Stimulated activated naive CD8-positive, alpha-beta T cell treated with anti-CD3 and anti-CD28 coated beads, Interleukin-15, amount 100 ng/mL, for 72 hours (primary cell): ENCODE measurements at places on chromosomes 1 and 21.
A peak's percentile ranks its signal among the peaks of the same experiment; 100 is the strongest.

GRCh38 chr1:229046251-229046853 lies 224.6 kb upstream of the RAB4A start:
- DNase-seq: no peak

- DNase-seq: no peak
These were observed 43.0 kb downstream of the PPP2R5A start for GRCh38 chr1:212328248-212328647.

DNA sequence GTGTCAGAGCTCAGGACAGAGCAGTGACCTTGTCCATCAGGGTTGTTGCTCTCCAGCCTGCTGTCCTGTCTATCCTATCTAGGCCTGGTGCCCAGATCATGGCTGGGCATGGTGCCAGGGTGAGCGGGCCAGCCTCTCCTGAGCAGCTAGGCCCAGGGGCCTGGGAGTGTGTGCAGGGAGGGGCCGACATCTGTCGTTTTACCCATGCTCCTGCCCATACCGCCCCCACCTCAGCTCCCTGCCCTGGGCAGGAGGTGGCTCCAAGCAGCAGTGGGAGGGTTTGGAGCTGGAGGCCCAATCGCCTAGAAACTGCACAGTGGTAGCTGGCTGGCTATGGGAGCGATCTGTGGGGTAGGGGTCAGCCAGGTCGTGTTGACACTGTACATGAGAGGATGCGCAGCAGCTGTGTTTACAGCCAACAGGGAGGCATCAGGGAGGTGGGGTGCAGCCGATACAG lies 6.5 kb downstream of the INSRR start:
- no peak for DNase-seq

DNA sequence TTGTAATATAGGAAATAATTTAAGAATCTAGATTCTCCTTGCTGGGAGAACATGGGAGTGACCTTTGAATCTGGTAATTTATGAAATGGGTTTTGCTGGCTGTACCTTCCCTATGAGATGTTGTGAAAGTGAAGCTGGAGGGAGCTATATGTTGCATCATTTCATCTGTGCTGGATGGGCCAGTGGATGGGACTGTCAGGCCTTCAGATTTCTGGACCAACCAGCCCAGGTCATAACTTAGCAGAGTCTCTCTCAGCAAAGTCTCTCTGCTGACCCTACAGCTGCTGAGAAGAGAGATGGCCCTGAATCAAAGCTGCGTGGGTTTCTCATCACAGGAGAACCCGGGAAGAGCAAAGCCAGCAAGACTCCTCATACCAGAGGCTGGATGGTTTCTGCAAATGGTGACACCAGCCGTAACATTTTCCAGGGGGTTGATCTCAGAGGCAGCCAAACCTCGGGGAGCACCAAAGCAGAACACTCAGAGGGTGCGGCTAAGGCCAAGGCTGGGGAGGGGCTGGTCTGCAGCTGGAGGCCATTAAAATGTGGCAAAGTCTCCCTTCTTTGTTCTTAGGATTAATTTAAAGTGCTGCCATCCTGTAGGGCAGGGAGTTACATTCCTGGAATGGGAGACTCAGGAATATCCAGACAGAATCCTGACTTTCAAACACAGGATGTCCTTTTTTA lies 18.2 kb upstream of the PTGFRN start:
- no peak for DNase-seq

DNA sequence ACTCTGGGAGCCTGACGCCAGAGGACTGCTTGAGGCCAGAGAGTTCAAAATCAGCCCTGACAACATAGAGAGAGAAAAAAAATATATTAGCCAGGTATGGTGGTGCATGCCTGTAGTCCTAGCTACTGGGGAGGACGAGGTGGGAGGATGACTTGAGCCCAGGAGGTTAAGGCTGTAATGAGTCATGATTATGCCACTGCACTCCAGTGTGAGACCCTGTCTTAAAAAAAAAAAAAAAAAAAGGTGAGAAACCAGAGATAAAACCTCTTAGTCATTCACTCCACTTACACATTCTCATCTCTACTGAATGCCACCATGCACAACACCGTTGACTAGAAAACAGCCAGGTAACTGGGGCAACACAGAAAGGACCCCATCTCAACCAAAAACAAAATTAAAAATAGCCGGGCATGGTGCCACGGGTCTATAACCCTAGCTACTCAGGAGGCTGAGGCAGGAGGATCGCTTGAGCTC lies 178.1 kb downstream of the SLC45A1 start:
- DNase-seq: peak; percentile 30

DNA sequence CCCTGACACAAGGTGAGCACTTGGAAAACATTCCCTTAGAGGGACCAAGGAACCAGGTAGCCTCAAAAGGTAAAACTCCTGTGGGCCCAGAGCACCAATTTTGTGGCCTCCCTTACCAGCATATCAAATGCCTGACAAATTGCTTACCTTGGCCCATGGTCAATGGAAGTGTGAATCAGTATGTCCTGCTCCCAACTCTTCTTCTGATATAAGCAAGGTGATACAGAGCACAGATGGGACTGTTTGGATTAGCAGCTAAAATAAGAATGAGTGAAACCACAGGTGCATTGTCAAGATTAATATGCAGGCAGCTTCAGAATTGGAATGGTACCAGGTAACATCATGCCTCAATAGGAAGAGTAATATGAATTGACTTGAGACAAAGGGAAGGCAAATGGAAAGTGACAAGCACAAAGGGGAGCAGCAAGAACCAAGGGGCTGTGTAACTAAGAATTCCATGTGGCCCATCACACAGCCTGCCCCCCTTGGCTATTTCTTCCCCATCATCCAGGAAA lies 156.8 kb upstream of the KCND3 start:
- no peak for DNase-seq

- DNase-seq: no peak
These were observed 354.0 kb upstream of the RGS18 start for GRCh38 chr1:191804311-191804710.

- DNase-seq: no peak
These were observed 164.6 kb downstream of the NCAM2 start for GRCh38 chr21:21162786-21163185.

DNA sequence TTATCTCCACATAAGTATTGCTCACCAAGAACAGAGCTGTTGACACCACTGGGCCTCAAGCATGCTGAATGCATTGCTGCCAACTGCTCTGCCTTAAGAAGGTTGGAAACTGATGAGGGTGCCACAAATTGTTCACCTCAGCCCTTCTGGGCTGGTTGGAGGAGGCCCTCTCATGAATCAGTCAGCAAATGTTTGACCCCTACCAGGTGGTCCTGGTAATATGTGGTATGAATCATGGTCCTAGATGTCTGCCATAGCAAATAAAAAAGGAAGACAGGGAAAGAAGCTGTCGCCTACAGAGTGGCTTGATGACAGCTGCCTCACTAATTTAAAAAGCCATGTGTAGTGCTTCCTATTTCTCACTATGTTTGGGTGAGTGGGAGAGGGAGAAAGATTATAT lies 12.2 kb downstream of the SPATA46 start:
- no peak for DNase-seq

DNA sequence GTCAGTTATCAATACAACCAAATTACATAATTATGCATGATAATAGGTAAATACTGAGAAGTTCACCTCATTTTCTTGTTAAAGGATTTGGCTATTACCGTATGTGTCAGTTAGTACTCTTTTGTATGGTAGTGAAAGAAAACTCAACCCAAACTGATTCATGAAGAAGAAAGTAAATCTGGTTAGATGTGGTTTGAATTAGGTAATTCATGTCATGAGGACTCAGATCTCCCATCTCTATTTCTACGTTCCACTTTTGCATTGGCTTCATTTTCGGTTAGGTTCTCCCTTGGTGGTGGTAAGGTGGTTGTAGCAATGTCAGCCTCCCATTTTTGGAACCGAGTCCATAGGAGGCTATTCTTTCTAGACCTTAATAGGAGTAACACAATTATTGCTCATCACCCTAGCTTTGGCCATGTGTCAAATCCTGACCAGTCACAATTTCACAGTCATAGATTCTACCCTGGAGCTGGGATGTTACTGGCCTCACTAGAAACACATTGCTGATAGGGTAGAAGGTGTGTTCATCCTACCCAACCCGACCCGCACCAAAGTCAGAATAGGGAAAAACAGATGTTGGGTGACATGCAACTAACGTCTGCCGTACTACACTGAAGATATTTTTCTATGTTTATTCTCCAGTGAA lies 97.6 kb downstream of the OSBPL9 start:
- no peak for DNase-seq
